Transverse colon (tissue), 4 donors: ENCODE measurements at places on chromosomes 5 and 9.

DNA sequence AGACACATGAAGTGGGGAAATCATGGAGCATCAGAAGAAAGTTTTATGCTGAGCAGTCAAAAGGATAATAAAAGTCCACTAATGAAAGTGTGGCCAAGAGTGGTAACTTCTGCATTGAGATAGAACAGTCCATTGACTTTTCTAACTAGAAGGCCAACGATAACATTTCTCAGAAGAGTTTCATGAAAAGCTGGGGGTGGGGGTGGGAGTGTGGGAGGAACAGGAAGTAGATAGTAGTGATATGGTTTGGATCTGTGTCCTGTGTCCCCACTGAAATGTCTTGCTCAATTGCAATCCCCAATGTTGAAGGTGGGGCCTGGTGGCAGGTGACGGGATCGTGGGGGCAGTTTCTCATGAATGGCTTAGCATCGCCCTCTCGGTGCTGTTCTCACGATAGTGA is 36.2 kb upstream of the SNAPC3 start:
- no peak overlapping the region for H3K27ac ChIP-seq
- H3K36me3 ChIP-seq: no peaks in the 10 kb centered on the region
- no peak overlapping the region for H3K4me3 ChIP-seq
- no peaks in the 10 kb centered on the region for H3K4me1 ChIP-seq

- DNase-seq: no peak
- H3K36me3 ChIP-seq: no peaks in the 10 kb centered on the region
- peak overlapping the region; percentile 79 for H3K27ac ChIP-seq
- no peak overlapping the region for H3K4me3 ChIP-seq
- no peaks in the 10 kb centered on the region for H3K27me3 ChIP-seq
Measured at GRCh38 chr5:95856501-95856981, 34.0 kb upstream of the GLRX start.

- peaks cover 43% of the 10 kb centered on the region for H3K4me1 ChIP-seq
- no peak for DNase-seq
- H3K27me3 ChIP-seq: no peaks in the 10 kb centered on the region
- peak overlapping the region; percentile 59 for H3K27ac ChIP-seq
- no peak overlapping the region for H3K4me3 ChIP-seq
Measured at GRCh38 chr9:22084336-22085035, 75.4 kb upstream of the CDKN2B start.

- no peaks in the 10 kb centered on the region for H3K4me1 ChIP-seq
- H3K27ac ChIP-seq: no peak overlapping the region
- no peak overlapping the region for H3K4me3 ChIP-seq
- no peak for DNase-seq
- H3K36me3 ChIP-seq: no peaks in the 10 kb centered on the region
Measured at GRCh38 chr5:58542709-58543108, 40.2 kb upstream of the RAB3C start.

GRCh38 chr9:3136686-3137346 is 292.9 kb upstream of the PUM3 start:
- H3K27me3 ChIP-seq: no peaks in the 10 kb centered on the region
- H3K27ac ChIP-seq: no peak overlapping the region
- no peak overlapping the region for H3K4me3 ChIP-seq
- no peak for DNase-seq
